Kidney (tissue), 22 donors: ENCODE measurements at places on chromosomes 3 and 15. TPM values are rescaled to one million over a fixed set of nuclear protein-coding genes. Genes with fewer than 3 reads are reported as not detected.

DNA sequence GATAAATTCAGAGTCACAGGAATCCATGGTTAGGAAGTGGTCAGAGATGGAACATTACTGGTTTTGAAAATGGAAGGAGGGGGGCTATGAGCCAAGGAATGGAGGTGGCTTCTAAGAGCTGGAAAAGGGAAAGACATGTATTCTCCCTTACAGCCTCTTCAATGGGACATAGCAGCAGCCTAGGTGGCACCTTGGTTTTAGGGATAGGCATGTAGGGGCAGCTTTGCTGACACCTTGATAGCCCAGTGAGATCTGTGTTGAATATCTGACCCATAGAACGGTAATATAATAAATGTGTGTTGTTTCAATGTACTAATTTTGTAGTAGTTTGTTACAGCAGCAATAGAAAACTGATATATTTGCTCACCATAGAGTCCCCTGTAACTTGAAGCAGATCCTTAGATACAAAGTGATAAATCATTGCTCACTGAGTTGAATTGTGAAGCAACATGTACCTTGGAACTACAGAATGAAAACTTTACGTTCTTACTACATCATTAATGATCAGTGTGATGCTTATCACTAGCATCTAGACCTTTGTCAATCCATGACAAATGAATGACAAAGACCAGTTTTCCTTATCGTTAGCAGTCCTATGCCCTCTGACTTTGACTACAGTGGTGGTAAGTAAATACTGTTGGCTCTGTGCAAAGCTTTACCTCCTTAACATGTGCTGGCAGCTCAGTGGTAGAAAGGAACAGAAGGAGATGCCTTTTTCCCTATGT, 53.8 kb downstream of the TMEM45A start:
- no peak for DNase-seq

DNA sequence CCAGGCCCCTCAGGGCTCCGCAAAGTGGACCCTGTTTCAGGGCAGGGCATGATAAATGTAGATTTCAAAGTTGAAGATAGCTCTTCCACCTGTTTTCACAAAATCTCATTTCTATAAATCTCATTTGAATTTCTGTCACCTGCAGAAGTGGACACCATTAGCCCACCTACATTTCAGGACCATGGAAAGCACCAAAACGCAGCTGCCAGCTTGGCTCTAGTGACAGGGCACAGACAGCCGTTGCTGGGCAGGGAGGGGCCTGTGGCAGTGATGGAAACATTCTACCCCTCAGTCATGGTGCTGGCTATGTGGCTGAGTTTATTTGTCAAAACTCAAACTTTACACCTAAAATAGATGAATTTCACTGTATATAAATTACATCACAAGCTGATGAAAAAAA, 40.4 kb downstream of the PRR23E start:
- DNase-seq = no peak

DNA sequence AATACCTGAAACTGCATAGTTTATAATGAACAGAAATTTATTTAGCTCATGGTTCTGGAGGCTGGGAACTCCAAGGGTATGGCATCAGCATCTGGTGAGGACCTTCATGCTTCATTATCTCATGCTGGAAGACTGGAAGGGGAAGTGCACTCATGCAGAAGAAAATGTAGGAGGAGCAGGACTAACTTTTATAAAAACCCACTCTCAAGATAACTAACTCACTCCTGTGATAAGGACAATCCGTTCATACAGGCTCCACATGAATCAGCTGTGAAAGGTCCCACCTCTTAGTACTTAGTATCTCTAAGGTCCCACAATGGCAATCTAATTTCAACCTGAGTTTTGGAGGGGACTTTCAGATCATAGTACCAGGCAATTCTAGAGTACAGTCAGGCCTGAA, 33.6 kb upstream of the APH1B start:
- no peak for DNase-seq

DNA sequence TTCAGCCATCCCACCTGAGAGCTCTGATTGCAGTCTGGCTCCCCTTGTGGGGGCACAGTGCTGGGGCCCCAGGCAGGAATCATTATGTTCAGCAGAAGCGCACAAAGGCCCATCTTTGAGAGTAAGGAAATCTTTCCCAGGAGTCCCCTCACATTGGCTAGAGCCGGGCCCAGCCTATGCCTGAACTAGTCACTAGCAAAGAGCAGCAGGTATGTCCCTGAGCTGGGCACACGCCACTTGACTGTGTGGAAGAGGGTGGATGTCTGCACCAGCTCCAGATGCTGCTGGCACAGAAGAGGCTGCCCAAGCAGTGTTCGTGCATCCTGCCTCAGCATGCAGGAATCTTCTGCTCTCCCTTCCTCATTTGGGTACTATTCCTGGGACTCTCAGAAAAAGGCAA, 26.3 kb downstream of the NR1I2 start:
- no peak for DNase-seq

DNA sequence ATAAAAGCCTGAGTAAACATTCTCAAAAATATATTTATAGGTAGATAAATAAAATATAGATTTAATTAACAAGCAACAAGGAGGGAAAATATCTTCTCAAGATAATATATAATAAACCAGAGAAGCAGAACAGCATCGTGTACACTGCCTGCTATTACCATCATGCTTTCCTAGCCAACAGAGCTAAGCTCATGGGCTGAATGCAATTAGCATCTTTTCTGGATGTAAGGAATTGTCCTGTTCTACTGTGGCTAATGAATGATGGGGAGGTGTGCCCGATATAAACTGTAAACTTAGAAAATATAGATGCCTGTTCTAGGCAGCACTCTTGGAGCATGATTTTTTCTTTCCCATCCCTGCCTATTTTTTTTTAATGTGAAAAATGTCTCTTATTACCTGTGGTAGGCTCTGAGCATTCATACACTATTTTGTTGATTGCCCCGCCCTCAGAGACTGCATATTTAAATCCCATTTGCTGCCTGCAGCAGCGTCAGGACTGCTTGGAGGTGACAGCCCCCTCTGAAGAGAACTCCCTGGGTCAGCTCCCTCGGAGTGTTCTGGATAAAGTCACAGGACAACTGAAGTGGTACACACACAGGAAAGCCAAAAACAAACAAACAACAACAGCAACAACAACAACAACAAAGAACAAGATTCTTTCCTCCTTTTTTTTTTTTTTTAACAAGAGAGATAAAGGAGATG, 312.3 kb downstream of the SATB1 start:
- DNase-seq = no peak

DNA sequence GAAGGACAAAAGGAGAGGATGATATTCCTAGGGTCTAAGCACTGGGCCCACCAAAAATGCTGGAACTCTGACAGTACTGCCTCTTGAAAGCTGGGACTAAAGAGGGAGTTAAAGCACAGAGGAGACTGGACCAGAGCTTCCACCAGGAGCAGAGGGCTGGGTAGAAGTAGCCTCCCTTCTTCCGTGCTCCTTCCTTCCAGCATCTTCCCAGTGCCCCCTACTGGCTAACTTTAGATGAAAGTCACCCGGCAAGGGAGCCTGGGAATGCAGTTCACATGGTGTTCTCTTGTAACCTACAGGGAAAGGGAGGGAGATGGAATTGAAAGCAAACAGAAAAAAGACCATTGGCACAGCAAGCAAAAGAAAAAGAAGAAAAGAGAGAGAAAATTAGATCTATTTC, 106.1 kb upstream of the COL8A1 start:
- no peak for DNase-seq

CRABP1 gene
- not detected for total RNA-seq

DNA sequence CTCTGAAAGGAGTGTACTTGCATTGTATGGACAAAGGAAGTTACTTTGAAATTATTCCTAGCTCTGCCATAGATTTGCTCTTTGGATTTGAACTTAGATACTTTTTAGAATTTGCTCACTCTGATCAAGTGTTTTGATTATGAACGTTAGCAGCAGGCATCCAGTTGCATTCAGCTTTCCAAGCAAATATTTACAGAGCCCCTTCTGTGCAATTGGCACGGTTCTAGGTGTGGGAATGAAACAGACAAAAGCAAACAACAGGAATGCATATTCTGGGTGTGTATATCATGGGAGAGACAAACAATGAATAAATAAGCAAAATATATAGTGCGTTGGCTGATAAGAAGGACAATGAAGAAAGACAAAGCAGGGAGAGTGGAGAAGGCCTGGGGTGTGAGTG, 125.5 kb upstream of the ADAMTS9 start:
- no peak for DNase-seq

GRCh38 chr3:30006111-30006510, 600.3 kb upstream of the TGFBR2 start:
- no peak for DNase-seq

SPINK8 gene
- not detected for total RNA-seq

DNA sequence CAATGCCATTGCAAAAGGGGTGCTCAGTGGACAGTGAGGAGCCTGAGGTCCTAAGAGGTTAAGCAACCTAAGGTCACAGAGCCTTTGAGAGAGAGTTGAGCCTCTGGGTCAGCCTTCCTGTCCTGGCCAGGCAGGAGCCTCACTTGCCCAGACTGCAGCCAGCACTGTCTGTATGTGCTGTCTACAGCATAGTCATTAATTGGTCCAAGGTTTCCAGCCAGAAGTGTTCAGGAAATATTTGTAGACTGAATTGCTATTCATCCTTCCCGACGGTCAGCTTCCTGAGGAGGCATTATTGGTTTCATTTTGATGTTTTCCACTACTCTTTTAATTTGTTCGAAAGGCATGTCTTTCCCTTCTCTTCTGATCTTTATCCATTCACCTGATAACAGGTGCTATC, 8.1 kb downstream of the SEC13 start:
- no peak for DNase-seq

DNA sequence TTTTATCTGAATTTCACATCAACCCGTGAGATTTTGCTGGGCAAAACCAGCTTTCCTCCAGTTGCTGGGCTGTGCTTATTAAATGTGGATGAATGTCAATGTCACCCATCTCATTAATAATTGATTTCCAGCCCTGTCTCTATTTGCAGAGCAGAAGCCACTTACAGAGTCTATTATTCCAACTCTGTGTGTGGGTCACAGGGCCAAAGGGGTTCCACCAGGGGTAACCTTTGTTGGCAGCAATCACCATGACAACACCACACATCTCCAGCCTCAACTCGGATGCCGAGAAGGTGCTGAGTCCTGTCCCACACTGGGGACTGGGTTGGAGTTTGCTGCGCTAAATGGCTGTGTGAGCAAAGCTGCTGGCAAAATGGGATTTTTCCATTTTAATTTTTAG, 51.1 kb upstream of the WNT5A start:
- no peak for DNase-seq

- no peak for DNase-seq
Observed at GRCh38 chr3:22029480-22029879, 278.5 kb upstream of the ZNF385D start.

DNA sequence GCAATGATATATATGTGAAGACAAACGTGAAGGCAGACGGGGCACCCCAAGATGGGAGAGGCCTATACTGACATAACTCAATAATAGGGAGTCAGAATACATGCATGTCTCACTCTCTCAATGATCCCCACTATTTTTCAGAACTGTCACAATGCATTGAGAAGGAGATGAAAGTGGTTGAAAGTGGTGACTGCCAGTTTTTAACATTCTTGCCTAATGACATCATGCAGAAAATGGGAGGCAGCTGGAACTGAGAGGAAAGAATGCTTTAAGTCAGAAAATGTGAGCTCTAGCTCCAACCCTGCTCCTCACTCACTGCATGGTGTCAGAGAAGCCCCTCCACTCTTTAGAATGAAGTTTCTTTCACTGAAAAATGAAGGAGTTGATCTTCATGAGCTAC, 55.3 kb upstream of the P2RY1 start:
- no peak for DNase-seq

TMOD2 gene
- total RNA-seq = 9.3 TPM

- DNase-seq = no peak
Observed at GRCh38 chr3:70754314-70754713, 441.9 kb upstream of the MDFIC2 start.

DNA sequence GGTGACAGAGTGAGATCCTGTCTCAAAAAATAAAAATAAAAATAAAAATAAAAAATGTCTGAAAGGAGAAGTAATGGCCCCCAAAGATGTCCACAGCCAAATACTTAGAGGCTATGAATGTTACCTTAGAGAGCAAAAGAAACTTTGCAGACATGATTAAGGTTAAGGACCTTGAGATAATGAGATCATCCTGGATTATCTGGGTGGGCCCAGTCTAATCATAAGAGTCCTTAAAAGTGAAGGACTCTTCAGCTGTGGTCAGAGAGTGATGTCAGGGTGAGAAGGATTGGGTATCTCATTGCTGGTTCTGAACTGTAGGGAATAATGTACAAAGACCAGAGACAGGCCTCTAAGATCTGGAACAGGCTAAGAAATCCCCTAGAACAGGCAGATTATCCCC, 84.9 kb upstream of the POU1F1 start:
- DNase-seq = no peak

DNA sequence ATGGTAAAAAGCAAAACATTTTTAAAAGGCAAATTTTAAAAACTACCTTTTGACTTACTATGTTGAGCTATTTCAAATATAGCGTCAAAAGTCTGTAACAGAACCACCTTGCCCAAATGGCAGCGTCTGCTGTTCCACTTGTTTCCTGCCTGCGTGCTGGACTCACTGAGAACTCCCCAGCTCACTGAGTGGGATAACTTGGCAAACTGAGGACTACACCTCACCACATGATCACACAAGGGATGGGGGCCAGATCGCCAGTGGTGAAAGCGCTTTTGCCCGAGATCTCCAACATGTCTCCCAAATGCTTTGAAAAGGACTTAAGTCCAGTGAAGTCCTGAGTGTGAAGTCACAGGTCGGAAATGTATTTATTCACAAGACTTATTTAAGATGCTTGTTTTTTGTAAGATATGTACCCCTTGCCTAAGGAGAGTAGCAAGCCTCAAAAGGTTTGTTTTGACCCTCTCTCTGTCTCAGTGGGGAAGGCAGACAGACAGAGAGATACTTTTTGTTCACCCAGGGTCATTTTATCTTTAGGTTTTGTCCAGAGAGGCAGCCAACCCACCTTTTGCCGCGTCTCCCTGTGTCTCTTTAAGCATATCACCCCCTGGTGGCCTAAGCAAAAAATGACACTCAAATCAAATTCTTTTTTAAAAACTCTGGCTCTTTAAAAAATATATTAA, 192.6 kb downstream of the PDZRN3 start:
- DNase-seq = peak; percentile 79

GRCh38 chr15:89198196-89198595, 23.2 kb downstream of the RLBP1 start:
- no peak for DNase-seq

- no peak for DNase-seq
Observed at GRCh38 chr3:125395091-125395490, 20.0 kb upstream of the ZNF148 start.

- no peak for DNase-seq
Observed at GRCh38 chr3:167808910-167809309, 73.4 kb downstream of the SERPINI1 start.

DNA sequence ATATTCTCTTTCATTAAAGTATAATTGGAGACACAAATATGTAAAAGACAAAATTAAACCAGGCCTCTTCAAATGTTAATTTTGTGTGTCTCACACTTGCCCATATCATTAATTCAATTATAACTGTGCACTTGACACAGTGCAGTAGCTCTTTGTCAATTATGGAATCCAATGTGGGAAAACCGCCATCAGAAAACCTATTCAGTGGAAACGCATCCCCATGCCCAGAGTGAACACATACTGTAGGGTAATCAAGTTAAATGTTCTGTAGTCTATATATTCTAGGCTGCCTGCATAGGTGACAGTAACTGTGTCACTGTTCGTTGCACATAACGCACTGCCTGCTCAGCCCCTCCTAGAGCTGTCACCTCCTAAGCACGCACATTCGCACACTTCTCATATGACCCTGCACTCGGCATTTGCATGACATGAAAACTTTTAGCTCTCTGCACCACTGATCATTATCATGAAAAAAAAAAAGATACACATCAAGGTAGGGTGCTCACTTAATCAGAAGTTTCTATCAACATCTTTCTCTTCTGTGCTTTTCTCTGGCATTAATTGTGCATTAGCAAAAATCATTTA, 63.2 kb downstream of the MEIS2 start:
- no peak for DNase-seq
